ENCODE measurements at places on chromosomes 16 and 17.

- DNase-seq, result no peak
Measured at GRCh38 chr16:80233097-80233835, 307.5 kb upstream of the DYNLRB2 start.

DNA sequence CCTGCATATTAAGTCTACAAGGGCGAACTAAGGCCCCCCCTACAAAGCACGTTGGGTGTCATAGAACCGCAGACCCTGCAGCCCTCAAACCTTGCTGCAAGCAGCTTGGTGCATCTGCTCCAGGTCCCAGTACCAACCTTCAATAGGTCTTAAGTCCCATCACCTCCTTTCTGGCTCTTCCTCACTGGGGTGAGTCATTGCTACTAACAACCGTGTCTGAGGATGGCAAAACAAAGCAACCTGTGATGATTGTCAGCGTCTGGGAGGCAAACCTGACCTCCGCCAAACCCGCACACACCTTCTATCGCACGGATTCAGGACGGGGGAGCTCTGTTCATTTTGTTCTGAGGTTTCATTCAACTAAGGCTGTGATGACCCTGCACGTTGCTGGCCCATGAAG is 138.9 kb downstream of the SLC39A11 start:
- no peak for DNase-seq

DNA sequence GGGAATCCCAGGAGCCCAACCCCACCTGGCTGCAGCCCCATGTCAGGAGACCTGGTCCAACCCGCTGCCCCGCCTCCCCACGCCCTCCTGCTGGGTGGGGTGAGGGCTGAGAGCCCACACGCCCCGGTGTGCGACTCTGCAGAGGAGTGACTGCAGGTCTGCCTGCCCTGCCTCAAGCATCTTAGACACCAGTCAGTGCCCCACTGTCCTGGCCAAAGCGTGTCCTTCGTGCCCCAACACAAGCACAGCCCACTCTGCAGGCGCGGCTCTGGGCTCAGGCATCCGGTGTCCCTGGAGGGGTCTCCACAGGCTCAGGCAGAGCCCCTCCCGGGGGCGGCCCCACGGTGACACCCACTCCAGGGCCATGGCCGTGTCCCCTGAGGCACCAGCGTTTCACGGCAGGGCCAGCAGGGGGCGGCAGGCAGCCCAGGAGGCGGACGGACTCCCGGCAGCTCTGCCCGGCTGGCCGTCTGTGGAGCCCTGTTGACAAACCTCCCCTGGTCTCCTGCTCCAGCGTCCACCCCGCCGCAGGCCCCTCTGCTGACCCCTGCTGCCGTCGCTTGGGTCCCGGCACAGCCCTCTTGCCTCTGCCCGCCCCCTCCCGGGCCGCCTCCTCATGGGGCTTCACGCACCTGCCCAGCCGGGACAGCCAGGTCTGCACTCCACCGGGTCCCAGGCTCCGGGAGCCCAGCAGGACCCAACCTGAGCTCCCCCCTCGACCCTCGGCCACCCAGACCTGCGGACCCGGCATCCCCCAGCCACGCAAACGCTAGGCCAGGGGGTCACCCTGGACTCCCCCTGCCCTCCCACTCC is 8.6 kb upstream of the UBE2I start:
- no peak for DNase-seq

DNA sequence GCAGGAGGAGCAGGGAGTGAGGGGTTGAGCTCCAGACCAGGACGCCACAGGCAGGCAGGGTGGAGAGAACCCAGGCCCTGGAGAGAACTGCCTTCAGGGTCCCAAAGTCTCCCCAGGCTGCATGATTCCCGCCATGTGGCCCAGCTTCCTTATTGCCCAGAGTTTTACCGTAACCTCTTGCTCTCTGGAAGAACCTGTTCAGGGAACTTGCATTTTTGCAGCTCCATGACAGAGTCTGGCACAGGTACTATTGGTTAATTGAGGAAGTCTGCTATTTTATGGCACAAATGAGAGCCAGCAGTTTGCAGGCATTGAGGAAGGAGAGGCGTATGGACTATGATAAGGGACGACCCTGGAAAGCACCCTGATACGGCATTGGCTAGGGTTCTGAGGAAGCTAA is 11.6 kb upstream of the NOS2 start:
- no peak for DNase-seq

GRCh38 chr16:51120730-51121347 is 30.2 kb downstream of the SALL1 start:
- no peak for DNase-seq

DNA sequence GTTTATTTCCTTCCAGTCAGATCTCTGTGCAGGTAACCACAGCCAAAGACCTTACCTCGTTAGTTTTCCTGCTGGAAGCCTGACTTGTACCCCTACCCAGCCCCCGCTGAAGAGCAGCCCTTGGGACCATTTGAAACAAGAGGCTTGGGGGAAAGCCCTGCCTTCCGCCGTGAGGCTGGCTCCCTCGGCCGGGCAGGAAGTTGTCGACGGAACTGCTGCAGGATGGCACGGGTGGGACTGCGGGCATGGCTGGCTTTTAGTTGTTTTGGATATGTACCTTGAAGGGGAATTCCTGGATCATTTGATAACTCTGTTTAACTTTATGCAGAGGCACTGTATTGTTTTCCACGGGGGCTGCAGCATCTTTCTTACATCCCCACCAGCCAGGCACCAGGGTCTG is 49.0 kb upstream of the ENDOV start:
- DNase-seq, result no peak

- peak; percentile 19 for DNase-seq
Measured at GRCh38 chr16:31868691-31869167, 4.9 kb upstream of the ZNF267 start.

- DNase-seq, result no peak
Measured at GRCh38 chr17:77795685-77796084, 162.8 kb upstream of the TNRC6C start.

GRCh38 chr16:6309271-6309670 is 1023.4 kb upstream of the RBFOX1 start:
- no peak for DNase-seq

- no peak for DNase-seq
Measured at GRCh38 chr16:88807142-88807625, 3.6 kb downstream of the CDT1 start.

GRCh38 chr17:10729334-10730193 is at the start of gene TMEM220:
TSS of gene TMEM220 (minus strand) at chr17:10730023. CDS start at chr17:10729851, 172 bp downstream.
- peak; percentile 32 for DNase-seq

DNA sequence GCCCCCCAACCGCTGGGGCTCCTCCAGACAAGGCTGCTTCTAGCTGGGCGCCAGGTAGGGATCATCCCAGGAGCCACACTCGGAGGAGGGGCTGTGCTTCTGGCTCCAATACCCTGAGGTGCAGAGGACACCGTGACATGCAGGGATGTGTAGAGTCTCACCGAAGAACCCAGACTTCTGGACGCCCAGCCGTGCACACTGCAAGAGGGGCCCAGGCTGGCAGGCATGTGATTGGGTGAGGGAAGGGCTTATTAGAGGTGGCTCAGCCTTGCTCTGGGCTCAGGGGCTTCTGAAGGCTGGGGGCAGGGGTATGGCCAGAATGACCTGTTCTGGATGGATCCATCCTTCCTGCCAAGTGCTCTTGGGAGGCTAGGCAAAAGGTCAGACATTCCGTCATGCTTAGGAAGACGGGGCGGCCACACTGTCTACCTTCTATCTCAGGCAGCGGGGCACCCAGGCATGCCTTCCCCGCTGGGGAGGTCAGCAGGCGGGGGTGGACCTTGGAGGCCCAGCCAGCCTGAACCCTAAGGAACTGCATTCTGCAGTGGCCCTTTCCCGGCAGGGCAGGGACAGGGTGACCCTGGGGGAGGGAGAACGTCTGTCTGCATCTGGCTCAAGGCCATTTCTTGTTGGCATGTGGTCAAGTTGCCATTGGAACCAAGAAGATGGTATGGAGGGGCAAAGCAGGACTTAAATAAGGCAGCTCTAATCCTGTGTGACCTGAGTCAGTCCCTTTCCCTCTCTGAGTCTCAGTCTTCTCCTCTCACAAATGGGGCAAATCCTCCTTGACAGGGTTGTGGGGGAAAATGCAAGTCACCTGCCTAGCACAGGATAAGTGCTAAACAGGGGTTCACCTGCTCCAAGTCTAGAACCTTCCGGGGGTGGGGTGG is 5.8 kb upstream of the ADGRG1 start:
- no peak for DNase-seq

GRCh38 chr17:57288040-57288772 is 31.9 kb downstream of the MSI2 start:
- DNase-seq, result no peak

- no peak for DNase-seq
Measured at GRCh38 chr16:50455288-50455845, 86.6 kb upstream of the BRD7 start.

- DNase-seq, result no peak
Measured at GRCh38 chr16:28602529-28602928, 5.7 kb upstream of the SULT1A2 start.

- no peak for DNase-seq
Measured at GRCh38 chr17:8476741-8477140, 41.1 kb downstream of the NDEL1 start.

All from GOT3 (cell line).